ENCODE measurements at places on chromosomes 3 and 15.

- no peak for DNase-seq
Observed at GRCh38 chr3:141507392-141508066, 20.7 kb downstream of the RASA2 start.

GRCh38 chr3:55579496-55579895, 92.4 kb upstream of the WNT5A start:
- DNase-seq, result peak; percentile 84

DNA sequence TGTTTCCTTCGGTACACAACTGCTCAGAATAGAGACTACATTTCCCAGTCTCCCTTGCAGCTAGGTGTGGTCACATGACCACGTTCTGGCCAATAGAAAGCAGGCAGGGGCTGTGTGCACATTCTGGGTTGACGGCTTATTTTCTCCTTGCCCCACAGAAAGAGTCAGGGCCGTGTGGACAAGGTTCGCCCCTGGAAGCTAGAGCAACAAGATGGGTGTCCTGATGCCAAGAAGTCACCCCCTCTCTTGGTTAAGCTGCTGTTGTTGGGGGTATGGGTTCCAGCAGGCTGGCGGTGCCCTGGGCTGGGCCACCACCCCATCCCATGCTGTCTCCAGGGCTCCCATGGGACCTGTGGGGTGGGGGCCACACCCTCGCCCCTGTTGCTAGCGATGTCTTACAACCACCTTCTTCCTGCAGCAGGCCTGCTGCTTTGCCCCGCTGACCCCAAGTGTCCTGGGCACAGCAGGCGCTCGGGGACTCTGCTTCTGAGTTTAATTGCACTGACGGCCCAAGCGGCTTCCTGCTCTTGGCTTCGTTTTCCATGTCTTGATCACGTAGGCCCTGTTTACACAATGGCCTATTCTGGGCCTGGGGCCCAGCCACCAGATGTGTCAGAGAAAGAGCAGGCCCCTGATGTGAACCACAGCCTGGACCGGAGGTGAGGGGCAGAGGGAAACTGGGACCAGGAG, 24.9 kb downstream of the ABTB1 start:
- DNase-seq, result peak; percentile 96

DNA sequence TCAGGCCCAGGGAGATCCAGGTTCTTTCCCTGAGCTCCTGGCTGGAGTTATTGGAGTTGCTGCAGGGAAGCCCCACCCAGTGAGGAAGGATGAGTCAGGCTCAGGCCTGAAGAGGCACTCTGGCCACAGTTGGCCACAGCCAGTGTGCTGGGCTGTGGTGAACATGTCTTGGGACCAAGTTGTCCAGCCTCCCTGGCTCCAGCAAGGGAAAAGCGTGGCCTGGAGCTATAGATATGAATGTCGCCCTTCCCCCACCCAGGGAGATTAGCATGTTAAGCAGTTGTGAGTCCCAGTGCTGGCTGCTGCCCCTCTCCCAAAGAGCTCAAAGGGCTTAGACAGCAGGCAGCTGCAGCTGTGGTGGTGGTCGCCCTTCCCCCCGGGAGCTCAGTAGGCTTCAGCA, 963.2 kb downstream of the ROBO2 start:
- no peak for DNase-seq

GRCh38 chr3:169542331-169542751, 121.2 kb downstream of the MECOM start:
- DNase-seq, result peak; percentile 32

DNA sequence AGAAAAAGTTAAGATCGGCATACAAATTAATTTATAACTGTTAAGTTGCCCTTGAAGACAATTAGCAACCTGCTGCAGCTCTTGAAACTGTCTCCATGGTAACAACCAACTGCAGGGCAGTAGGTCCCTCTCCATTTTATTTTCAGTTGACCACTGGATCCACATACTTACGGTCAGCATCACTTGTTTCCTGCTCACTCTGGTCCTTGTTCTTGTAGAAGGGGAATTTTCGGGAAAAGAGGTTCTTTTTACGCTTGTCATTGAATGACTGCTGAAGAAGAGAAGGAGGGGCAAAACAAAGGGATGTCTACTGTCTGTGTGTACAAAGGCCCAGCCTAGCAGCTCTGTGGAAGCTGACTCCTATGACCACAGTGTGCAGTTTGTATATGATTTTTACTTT, 46.8 kb upstream of the MELTF start:
- no peak for DNase-seq

- no peak for DNase-seq
Observed at GRCh38 chr3:58383904-58384303, 49.7 kb downstream of the PDHB start.

DNA sequence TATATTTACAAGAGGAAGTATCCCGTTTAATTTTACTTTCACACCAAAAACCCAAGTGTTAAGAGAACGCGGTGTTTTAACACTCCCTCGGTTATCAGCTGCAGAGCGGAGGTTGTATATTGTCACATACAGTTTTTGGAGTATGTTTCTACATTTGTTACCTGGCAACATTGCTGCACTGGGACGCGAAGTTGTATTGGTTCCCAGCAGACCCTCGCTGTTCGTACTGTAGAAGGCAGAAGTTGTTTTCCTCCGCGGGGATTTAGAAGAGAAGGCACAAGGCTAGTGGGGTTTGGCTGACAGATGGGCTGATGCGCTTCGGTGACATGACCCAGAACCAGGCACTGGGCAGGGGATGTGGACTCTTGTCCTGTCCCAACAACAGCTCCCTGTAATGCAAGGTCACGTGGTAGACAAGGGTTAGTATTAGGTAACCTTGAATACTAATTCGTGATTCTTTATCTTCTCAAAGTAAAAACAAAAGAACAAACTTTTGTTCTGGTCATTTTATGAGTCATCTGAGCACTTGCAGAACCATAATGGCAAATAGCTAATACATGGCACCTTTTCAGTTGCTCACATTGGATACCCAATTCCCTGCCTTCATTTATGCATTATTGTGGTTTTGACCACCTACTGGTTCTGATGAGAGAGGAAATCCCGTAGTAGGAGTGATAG, 230.4 kb upstream of the BHLHE40 start:
- DNase-seq, result no peak

DNA sequence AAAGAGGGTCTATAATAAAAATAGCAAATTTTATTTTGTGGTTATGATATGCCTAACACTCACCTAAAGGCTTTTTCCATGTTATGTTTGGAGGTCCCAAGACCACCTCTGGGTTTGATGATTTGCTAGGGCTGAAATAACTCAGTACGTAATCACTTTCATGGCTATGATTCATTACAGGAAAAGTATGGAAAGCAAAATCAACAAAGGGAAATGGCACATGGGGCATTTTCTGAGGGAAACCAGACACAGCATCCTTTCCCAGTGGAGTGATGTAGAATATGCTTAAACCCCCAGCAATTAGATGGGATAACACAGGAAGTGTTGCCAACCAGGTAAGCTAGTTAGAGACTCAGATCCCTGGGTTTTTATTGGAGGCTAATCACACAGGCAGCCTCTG, 701.6 kb upstream of the CBLB start:
- DNase-seq, result no peak

GRCh38 chr3:87425056-87425455, 148.7 kb upstream of the POU1F1 start:
- DNase-seq, result no peak

DNA sequence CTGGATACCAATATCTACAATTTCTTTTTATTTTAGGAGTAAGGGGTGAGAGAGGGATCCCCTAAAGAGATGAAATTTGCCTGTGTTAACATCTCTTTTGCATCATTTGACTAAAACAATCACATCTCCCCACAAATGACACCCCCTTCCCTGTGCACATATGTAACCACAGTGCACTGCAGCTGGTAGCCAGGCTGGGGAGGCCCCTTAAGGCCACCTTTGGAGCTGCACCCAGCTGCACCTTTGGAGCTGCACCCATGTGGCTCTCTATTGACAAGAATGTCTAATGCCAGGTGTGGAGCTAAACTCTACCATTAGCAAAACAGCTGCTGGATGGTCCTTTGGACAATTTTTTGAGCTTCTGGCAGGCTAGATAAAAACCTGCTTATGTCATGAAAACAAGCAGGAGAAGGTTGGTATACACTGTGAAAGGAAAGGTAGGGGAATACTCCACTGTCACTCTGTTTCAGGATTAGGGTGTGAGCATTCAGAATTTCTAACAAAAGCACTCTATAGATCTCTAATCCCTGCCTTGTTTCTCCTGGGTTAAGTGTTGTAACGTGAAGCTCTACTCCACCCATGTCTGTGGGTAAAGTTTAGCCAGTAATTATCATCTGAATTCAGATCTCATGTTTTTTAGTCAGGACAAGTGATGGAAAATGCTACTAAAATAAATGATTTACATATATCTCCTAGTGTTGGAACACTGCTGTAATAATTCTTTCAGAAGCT, 52.1 kb downstream of the TFG start:
- peak; percentile 13 for DNase-seq

- no peak for DNase-seq
Observed at GRCh38 chr15:74427607-74428441, 5.9 kb downstream of the SEMA7A start.

All from NCI-H2081 (cell line).